ENCODE measurements at places on chromosomes 12 and 14.

DNA sequence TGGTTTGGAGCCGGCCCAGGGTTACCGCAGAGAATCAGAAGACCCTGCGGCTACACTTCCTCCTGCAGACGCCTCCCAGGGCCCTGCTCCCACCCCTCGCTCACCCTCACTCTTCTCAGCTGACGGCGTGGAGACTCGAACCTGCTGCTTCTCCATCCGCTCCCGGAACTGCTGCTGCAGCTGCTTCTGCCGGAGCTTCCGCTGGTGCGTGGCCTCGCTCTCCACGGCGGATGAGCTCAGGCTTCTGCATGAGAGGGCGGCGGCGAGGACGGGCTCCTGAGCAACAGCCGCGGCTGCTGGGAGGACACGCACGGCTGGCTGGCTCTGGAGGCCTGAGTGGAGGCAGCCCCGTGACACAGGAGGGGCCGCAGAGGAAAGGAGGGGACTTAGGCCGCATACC, 33.3 kb downstream of the RAD52 start:
- DNase-seq = no peak

GRCh38 chr14:62455446-62455845, 589.8 kb downstream of the KCNH5 start:
- DNase-seq = no peak

DNA sequence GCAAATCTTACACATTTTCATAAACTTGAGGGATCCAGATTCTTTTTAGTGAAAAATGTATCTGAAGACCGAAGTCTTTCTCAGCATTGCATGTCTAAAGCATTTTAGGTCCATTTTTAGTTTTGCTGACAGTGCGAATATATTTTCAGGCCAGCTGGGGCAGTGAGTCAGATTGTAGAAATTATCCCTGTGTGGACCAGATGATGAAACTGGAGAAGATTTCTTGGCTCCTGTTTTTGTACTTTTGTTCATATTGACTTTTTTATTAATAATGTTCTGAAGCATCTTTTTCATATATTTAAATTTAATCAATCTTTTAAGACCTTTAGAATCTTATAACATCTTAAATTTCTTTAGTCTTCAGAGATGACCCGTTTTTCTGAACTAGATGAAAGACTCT, 173.1 kb downstream of the FLRT2 start:
- DNase-seq = no peak

DNA sequence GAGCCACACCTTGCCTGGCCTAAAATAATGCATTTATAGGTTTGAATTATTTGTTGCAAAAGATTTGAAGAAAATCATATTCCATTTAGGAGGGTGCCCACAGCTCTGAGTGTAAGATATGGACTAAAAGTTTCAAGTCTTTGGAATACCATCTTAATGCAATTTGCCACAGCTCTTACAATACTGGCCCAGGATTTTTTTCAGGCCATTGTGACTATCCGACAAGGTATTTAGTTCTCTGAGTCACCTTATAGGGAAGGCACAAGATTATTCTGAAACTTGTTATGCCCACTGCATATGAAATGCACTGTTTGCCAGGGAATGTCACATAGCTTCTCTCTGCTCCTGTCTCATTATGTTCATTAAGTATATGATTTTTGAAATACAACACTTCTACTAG, 29.6 kb upstream of the SLC6A13 start:
- DNase-seq = no peak

DNA sequence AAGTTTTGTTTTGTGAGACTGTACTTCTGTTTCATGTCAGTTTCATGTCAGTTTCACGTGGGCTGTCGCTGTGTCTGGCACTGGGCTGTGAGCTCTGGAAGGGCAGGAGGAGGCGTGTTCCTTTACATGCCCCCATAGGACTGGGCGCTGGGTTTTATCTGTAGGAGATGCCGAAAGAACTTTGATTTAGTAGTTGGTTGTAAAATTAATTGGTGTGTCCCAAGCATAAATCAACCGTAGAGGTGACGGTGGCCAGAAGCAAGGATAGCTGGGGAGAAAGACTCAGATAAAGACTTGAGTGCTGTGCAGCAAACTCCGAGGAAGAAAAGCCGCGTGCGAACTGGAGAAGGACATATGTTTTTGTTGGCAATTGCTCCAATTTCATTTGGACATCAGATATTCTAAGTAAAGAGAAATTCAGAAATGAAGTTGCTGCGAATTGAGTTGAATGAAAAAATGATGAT, 182.5 kb downstream of the VRK1 start:
- DNase-seq = no peak

- DNase-seq = peak; percentile 9
These were observed 210.9 kb upstream of the ARID2 start for GRCh38 chr12:45518291-45519235.

DNA sequence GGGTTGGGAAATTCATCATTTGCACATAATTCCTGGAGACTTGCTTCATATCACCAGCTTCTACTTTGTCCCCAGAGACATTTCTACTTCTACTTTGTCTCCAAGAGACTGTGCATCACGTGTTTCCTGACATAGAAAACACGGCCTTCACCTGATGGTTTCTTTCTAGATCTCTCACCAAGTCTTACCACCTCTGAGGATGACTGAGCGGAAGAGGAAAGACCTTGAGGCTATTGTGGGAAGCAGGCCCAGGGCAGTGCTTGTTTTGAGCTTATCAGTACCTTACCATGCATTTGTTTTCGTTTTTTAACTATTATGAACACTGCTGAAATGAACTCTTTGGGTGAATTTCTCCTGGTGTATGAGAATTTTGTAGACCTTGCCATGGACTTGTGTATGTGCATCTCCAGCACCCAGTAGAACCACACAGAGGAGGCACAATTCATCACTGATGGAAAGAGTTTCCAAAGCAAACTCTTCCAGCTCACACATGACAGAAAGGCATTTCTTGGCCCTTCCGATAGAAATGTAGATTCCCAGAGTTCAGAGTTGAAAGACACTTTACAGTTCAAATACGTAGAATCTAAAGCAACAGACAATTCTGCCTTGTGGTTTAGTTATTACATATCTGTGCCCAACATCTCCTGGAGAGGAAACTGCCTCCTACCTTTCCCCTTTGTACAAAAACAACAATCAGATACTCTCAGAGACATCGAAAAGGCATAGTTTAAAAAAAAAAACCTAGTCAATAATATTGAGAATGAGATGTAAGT, 434.7 kb downstream of the FUT8 start:
- DNase-seq = peak; percentile 65

GRCh38 chr14:69077841-69078240, 75.1 kb downstream of the DCAF5 start:
- no peak for DNase-seq

- DNase-seq = no peak
These were observed 1.8 kb downstream of the NOC4L start for GRCh38 chr12:132146098-132146497.

DNA sequence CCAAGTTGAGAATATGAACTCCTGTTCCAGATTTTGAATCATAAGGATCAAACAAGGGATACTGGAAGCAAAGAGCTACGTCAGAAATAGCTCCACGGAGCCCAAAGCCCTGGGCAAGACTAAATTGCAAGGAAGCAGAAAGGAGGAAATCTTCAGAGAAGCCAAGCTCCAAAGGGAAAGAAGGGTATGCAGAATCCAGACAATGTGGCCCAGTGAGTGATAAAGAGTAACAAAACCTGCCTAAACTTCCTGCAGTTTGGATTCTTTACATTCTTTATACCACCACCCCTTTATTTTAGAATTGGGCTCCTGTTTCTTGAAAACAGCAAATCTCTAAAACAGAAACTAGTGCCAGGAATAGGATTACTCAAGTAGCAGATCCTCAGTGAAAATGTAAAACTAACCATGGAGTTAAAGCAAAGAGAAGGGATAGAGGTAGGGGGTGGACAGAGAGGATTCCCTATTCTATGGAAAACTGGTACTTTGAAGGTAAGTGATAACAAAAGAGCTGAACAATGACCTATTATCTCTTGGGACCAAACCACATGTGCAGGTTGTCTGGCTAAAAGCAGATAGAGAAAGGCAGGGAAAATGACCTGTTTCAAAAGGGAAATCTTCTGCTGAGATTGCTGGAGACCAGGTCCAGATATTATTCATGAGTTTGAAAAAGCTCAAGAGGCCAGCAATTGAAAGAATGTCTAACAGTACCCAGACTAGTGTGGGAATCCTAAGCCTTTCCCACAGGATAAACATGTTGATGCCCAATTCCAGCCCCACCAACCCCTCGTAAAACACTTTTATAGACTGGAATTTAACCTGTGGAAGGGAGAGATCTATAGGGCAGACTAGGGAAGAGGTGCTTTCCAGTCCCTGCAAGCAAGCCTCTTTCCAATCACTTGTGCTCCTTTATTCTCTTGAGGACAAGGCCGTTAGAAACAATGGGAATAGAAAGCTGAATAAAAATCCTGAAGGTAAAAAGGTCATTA, 24.5 kb downstream of the MBIP start:
- no peak for DNase-seq

DNA sequence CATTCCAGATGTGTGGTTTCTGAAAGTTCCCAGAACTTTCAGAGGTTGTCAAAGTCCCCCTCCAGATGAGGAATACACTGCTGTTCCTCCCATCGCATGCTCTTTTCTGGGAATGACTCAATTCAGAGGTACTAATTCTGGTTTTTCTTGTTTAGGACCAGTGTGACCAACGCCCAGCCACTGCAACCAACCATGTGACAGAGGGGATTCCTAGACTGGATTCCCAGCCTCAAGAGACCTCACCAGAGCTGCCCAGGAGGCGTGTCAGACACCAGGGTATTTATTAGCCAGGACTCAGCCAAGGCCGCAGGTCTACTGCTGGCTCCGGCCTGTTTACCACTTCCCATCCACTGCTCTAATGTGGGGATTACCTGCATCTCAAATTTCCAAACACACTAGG, 24.2 kb downstream of the TRAFD1 start:
- no peak for DNase-seq

DNA sequence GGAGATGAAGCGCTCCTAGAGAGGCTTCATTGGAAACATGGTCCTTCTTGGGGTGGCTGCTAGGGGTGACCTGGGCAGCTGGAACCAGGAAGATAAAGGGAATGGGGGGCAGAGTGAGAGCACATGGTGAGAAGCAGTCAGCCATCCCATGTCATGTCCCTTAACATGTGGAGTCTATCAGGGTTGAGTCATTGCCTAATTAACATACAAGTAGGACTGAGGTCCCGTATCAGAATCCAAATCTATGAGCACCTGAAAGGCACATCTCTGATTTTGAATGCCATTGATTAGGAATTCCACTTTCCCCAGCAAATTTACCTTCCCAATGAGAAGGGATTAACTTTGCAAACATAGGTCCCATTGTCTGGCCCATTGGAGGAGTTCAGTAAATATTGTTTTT, 20.3 kb upstream of the PPP1R1A start:
- DNase-seq = no peak
